ENCODE measurements at places on chromosomes 7 and 10.

GRCh38 chr10:68423522-68423921 is 16.4 kb upstream of the RUFY2 start:
- peak; percentile 49 for DNase-seq

DNA sequence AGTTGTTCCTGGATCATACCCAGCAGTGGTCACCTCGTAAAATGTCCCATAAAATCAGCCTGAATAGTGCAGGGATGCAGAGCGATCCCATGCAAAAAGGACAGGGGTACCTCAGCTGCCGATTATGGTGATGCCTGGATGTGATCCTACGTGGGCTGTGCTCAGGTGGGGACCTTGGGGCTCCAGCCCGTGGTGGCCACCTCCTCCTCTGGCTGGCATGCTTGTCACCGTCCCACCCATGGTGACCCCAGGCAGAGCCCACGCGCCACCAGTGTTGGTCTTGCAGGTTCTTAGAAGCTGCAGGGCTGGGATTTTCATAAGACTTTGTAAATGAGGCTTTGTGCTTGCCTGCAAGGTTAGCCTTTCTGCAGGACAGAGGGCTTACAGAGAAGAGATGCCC is 97.2 kb downstream of the GLRX3 start:
- DNase-seq = no peak

- DNase-seq = peak; percentile 67
Observed at GRCh38 chr7:5827755-5828154, 46.3 kb upstream of the RNF216 start.

DNA sequence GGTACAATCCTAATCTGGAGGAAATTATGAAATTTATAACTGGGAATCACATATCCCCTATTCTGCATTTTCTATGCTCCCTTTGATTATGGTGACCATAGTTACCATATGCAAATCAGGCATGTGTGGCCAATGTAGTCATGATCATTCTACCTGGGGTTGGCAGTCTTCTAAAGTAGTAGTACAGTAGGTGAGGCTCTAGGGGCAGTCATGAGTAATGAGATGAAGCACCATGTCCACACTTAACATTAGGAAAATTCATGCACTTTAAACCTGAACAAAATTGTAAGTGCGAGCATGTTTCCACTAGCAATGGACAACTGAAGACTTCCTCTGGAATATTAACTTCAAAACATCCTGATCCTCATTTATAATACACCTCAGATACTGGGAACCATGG is 545.9 kb downstream of the SUGCT start:
- DNase-seq = no peak

GRCh38 chr7:157013101-157013500 is 2.6 kb upstream of the MNX1 start:
- DNase-seq = no peak

- no peak for DNase-seq
Observed at GRCh38 chr10:74437822-74438221, 286.8 kb downstream of the ADK start.

DNA sequence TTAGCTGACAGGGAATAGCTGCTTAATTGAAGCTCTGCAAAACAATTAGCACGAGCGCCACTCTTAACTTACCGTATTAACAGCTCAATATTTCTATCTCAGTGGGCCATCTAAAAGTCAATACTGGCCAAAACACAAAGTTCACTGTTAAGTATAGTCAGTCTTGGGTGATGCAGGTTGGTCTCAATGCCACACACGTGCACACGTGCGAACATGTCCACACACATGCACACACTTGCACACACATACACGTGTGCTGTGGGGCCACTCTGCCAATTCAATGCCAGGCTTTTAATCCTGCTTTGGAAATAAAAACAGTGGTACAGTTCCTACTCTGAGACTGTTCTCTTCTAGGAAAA is 105.1 kb downstream of the GRB10 start:
- no peak for DNase-seq

DNA sequence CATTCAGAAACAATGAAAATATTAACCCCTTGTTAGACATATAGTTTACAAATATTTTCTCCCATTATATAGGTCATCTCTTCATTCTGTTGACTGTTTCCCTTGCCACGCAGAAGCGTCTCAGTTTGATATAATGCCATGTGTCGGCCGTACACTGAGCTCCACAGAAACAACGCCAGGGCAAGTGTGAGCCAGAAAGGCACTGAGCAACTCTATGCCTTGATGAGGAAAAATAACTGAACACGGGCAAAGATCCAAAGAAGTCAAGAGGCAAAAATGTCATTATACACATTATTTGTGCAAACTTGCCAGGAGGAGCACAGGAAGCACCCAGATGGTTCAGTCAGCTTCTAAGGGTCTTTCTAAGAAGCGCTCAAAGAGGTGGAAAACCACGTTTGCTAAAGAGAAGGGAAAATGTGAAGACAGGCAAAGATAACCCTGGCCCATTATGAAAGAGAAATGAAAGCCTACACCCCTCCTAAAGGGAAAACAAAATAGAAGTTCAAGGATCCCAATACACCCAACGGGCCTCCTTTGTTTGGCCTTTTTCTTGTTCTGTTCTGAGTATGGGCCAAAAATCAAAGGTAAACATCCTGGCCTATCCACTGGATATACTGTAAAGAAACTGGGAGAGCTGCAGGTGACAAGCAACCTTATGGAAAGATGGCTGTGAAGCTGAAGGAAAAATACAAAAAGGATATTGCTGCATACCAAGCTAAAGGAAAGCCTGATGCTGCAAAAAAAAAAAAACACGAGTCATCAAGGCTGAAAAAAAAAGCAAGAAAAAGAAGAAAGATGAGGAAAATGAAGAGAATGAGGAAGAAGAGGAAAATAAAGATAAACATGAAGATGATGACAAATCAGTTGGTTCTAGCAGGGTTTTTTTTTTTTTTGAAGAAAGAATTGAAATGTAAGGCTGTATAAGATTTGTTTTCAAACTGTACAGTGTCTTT is 15.5 kb downstream of the ARHGAP12 start:
- no peak for DNase-seq

- DNase-seq = no peak
Observed at GRCh38 chr10:123478116-123478515, 188.0 kb upstream of the GPR26 start.

DNA sequence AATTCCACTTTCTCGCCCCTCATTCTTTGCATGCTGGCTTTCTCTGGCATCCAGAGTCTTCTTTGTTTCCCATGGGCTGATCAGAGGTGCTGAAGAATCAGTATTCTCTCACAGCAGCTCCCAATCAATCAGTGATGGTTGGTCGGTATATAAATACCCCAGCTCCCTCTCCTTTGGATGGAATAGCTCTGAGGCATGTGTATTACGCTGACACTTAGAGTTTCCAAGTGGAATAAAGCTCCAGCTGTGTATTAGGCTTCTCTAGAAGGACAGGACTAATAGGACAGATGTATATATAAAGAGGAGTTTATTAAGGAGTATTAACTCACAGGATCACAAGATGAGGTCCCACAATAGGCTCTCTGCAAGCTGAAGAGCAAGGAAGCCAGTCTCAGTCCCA is 218.3 kb upstream of the GRB10 start:
- DNase-seq = no peak

GRCh38 chr10:129870961-129871621 is 93.0 kb downstream of the EBF3 start:
- no peak for DNase-seq

- DNase-seq = no peak
Observed at GRCh38 chr7:5597772-5598171, 174.1 kb upstream of the TNRC18 start.

- DNase-seq = no peak
Observed at GRCh38 chr7:86013662-86014061, 630.0 kb upstream of the GRM3 start.

- DNase-seq = no peak
Observed at GRCh38 chr7:17989546-17989945, 38.1 kb downstream of the PRPS1L1 start.

DNA sequence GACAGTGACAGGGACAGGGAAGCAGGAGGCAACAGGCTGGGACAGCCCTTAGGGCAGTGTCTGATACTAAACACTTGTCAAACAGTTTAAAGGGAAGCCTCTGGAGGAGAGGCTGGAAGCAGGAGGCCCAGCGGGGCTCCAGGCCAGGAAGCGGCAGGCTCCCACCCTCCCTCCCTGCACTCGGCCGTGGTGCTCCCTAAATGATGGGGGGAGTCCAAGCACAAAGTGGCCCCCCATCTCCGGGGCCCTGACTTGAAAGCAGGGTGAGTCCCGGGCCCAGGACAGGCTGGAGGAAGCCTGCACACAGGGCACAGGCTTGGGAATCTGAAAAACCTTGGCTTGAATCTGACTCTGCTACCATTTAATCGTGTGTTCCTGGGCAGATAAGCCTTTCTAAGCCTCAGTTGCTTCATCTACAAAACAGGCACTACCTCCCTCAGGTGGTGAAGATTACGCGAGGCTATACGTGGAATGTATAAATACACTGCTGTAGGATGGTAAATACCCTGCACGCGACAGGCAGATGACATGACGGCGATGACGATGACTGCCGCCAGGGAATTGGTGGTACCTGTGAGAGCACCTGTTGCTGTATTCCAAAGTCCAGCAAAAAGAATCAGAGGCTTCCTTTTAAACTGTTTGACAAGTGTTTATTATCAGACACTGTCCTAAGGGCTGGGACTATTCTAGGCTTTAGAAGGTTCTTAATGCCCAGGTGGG is 34.1 kb downstream of the GBX1 start:
- DNase-seq = no peak

DNA sequence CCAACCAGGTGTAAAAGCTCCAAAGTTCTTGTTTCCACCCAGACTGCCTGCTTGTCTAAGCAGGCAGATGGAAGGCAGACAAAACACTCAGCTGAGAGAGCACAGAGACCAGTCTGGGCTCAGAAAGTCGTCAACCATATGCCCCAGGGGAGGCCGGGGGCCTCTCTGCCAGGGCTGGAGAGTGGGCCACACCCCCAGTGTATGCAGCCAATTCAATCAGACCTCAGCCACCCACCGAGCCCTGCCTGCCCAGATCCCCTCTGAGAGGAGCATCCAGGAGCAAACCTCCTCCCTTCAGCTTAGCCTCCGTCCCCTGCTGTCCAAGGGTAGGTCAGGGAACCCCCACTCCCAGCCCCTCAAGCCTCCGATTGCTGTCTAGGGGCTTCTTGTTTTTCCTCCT is 196.3 kb downstream of the LSM5 start:
- no peak for DNase-seq

GRCh38 chr7:129045682-129046081 is 9.2 kb downstream of the TNPO3 start:
- no peak for DNase-seq
